ENCODE measurements at places on chromosomes 3 and 15. TPM values are rescaled to one million over a fixed set of nuclear protein-coding genes. Genes with fewer than 3 reads are reported as not detected.

The NPAP1 gene
- total RNA-seq = not detected

The GMPS gene
- total RNA-seq = 45.7 TPM

The CIDEC gene
- total RNA-seq = not detected

The GOLGA6B gene
- total RNA-seq = not detected

The GNAT1 gene
- total RNA-seq = 0.35 TPM

The CHST13 gene
- total RNA-seq = not detected

The GOLGA6A gene
- not detected for total RNA-seq

The DNAH1 gene
- total RNA-seq = 0.42 TPM

The ARHGEF26 gene
- total RNA-seq = 2.6 TPM

The PPP1R14D gene
- not detected for total RNA-seq

The ECE2 gene
- not detected for total RNA-seq

The OR5K2 gene
- total RNA-seq = not detected

The PLCH1 gene
- 0.49 TPM for total RNA-seq

The BNC1 gene
- total RNA-seq = 74.7 TPM

The GOLGA6L9 gene
- total RNA-seq = 2.5 TPM

The BTLA gene
- total RNA-seq = not detected

The KCNMB3 gene
- total RNA-seq = 0.35 TPM

The ZNF501 gene
- total RNA-seq = 1.7 TPM

The PYGO1 gene
- total RNA-seq = 0.49 TPM

The TNFSF10 gene
- 37.7 TPM for total RNA-seq

The SH3GL3 gene
- total RNA-seq = 1.7 TPM

The NDN gene
- total RNA-seq = 62.1 TPM

The SHC4 gene
- total RNA-seq = 0.37 TPM

The CSPG5 gene
- not detected for total RNA-seq

The CELSR3 gene
- 0.60 TPM for total RNA-seq

The PIF1 gene
- 9.5 TPM for total RNA-seq

The GOLGA6L22 gene
- total RNA-seq = not detected

The SERPINI2 gene
- not detected for total RNA-seq

The AADACL2 gene
- not detected for total RNA-seq

The LRRIQ4 gene
- not detected for total RNA-seq

The IQCH gene
- total RNA-seq = 2.6 TPM

The PLA1A gene
- not detected for total RNA-seq

The CHDH gene
- total RNA-seq = 0.70 TPM

The SI gene
- not detected for total RNA-seq

The NR2E3 gene
- not detected for total RNA-seq

The PRR20G gene
- not detected for total RNA-seq

The CCDC13 gene
- 0.35 TPM for total RNA-seq

The PEX11A gene
- 4.2 TPM for total RNA-seq

The HCN4 gene
- total RNA-seq = not detected
